Endodermal cell (in vitro differentiated cells): ENCODE measurements at places on chromosomes 2 and 18. TPM values are rescaled to one million over a fixed set of nuclear protein-coding genes. Genes with fewer than 3 reads are reported as not detected.

Gene FAM237A
- not detected in 2 replicates for total RNA-seq

Gene AFF3
- total RNA-seq, result 0.42 to 0.62 TPM (median 0.57 TPM) in 3 replicates

Gene KHK
- 3.3 and 6.0 TPM in 2 replicates for total RNA-seq

Gene SRD5A2
- total RNA-seq, result 0.07 TPM in 1 of 3 replicates, not detected in the others

Gene RAB17
- total RNA-seq, result 369 to 669 TPM (median 375 TPM) in 3 replicates

Gene SLC4A5
- total RNA-seq, result 2.0 to 2.5 TPM (median 2.5 TPM) in 3 replicates

- no peak for DNase-seq
Measured at GRCh38 chr2:133346654-133347053, 221.6 kb downstream of the NCKAP5 start.

- no peak for DNase-seq
Measured at GRCh38 chr2:230812033-230812432, 52.7 kb upstream of the ITM2C start.
